ENCODE measurements at places on chromosomes 7 and 10. TPM values are rescaled to one million over a fixed set of nuclear protein-coding genes. Genes with fewer than 3 reads are reported as not detected.

DNA sequence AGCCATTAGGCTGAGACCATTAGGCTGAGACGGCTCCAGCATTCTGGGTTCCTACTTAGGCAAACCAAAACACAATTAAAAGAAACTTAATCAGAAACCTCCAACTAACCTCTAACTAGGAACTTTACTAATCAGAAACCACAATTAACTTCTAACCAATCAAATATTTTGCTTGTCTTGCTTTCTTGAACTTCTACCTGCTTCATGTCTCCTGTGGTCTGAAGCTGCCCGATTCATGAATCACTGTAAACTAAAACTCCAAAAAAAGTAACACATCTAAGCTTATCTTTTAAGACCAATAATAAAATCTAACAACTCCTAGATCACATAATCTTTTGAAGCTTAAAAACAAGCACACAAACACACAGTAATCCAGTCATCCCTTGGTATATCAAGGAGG is 76.1 kb downstream of the PDSS1 start:
- DNase-seq = no peak

DNA sequence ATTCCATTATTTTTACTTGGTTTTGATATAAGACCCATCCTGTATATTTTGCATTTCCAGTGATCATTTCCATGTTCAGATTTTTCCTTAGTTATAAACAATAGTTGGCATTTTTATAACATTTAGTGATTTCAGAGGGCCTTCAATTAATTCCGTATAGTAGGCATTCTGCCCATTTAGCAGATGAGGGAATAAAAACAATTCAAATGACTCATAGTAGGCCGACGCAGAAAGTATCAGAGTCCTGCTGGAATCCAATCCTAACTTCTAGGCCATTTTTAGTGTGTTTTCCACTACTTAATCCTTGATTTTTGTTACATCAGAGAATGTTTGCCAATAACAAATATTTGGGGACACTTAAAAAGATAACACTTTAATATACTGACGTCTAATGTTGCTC is 15.4 kb downstream of the RNF32 start:
- DNase-seq = no peak

DNA sequence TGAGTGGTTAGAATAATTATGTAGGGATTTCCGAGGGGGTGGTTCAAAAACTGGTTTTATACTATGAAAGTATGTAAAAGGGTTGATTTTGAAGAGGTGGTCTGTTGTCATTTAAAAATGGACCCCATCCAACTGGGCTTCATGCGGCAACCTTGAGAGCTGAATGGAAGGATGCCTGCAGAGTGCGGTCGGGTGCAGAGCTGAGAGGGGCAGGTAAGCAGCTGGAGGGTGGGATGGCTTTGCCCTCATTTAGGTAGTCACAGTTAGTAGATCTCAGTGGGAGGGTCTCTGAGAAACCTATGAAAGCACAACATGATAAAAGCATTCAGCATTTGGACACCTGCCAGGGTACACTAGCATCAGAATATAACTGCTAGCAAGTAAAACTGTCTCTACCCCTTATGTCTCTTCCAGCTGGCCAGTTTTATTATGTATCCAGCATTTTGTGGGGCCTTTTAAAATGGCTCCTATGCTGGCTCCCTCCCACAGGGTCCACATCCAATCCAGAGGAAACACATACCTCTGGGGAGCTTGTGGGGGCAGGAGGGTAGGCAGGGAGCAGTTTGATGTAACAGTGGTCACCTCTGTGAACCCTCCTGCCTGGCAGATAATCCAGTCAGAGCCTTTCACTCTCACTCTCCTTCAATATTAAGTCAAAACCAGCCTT is 75.9 kb upstream of the MAGI2 start:
- no peak for DNase-seq

SLC16A9 gene
- 0.80 TPM for total RNA-seq

CUZD1 gene
- total RNA-seq = 2.5 TPM

FGFR2 gene
- total RNA-seq = not detected
